ENCODE measurements at places on chromosomes 16 and 17. TPM values are rescaled to one million over a fixed set of nuclear protein-coding genes. Genes with fewer than 3 reads are reported as not detected.

The ST6GALNAC2 gene
- 1.3 TPM for polyA plus RNA-seq

The TANGO6 gene
- 6.5 TPM for polyA plus RNA-seq

The C1QTNF1 gene
- polyA plus RNA-seq = 15.0 TPM

The MILR1 gene
- polyA plus RNA-seq = 11.6 TPM

The FOXN1 gene
- not detected for polyA plus RNA-seq

The KRTAP2-1 gene
- not detected for polyA plus RNA-seq

The ADAM11 gene
- 0.18 TPM for polyA plus RNA-seq

The ABCA9 gene
- 1.6 TPM for polyA plus RNA-seq

The HEATR9 gene
- polyA plus RNA-seq = not detected

The FSCN2 gene
- 0.35 TPM for polyA plus RNA-seq

The PGS1 gene
- polyA plus RNA-seq = 22.4 TPM

GRCh38 chr17:42846594-42847280 lies 2.4 kb downstream of the AOC2 start:
- H3K4me3 ChIP-seq = no peak overlapping the region
- DNase-seq = peak; percentile 57
- H3K27ac ChIP-seq = no peak overlapping the region
- peaks cover 2% of the 10 kb centered on the region for H3K4me1 ChIP-seq
- no peaks in the 10 kb centered on the region for H3K27me3 ChIP-seq

GRCh38 chr16:69182730-69183416 lies 4.1 kb upstream of the SNTB2 start:
- H3K36me3 ChIP-seq = no peaks in the 10 kb centered on the region
- no peak overlapping the region for H3K4me3 ChIP-seq
- H3K4me1 ChIP-seq = peaks cover 16% of the 10 kb centered on the region
- H3K27me3 ChIP-seq = no peaks in the 10 kb centered on the region

DNA sequence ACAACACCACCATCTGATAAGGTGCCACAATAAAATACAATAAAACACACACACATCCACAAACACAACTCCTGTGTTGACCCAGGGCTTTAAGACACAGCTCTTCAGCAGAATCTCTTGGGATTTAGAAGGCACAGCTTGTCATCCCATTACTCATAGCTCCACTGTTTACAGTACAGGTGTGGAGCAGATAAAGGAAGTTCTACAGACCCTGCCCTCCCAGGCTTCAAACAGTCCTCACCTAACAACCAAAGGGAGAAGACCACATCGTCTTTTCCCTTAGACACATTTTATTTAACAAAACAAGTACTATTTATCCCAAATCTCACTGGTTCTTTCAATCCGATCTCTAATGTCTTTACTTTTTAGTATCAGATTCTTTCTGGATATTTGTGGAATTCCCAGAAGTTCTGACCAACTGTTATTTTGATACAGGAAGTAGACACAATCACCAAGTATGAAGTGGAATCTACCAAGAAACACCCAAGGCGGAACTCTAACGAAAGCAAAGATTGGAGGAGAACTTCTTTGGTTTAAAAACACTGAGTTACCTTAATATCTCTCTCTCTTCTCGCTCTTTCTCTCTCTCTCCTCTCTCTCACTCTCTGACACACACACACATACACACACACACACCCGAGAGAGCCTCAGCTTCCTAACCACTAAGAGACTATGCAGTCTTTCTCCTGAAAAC lies 46.1 kb downstream of the CYTH1 start:
- no peak overlapping the region for H3K27ac ChIP-seq
- no peaks in the 10 kb centered on the region for H3K36me3 ChIP-seq
- H3K4me3 ChIP-seq = no peak overlapping the region
- peak; percentile 44 for DNase-seq

- no peak overlapping the region for H3K4me3 ChIP-seq
- H3K4me1 ChIP-seq = no peaks in the 10 kb centered on the region
- H3K27me3 ChIP-seq = peaks cover 40% of the 10 kb centered on the region
- H3K27ac ChIP-seq = no peak overlapping the region
- peak; percentile 36 for DNase-seq
Measured at GRCh38 chr16:54280751-54281150, 5.8 kb downstream of the IRX3 start.

DNA sequence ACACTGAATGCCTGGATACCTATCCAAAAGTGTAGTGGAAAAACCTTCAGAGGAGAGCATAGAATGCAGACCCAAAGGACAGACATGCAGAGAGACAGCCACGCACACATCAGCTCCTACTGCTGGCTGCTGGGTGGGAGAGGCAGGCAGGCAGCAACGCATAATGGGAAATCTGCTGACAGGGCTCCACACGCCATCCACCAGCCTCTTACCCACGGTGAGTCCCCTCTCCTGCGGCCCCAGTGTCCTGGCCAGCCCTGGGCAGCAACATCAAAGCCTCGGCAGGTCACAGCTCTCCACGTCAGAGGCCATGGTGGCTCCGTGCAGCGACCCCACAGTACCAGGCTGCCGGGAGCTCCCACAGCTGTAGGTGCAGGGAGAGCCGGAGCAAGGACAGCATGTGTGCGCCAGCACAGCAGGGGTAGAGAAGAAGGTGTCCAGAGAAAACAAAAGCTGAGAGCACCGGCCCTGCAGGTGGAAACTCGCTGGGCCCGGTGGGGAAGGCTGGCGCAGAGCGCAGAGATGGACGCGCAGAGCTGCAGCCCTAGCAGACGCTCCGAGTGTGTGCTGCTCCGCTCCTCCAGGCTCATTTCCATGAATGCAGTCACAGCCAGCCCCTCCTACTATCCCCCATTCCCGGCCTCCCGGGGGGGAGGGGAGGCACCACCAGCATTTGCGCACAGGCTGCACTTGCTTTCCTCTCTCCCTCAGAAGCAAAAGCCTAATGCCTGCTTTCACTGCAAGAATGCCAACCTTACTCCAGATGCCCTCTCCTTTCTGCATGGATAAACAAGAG lies 58.9 kb downstream of the CYTH1 start:
- peak overlapping the region; percentile 46 for H3K4me3 ChIP-seq
- H3K36me3 ChIP-seq = no peaks in the 10 kb centered on the region
- no peaks in the 10 kb centered on the region for H3K27me3 ChIP-seq
- peak; percentile 52 for DNase-seq

- H3K4me3 ChIP-seq = peak overlapping the region; percentile 77
- H3K27me3 ChIP-seq = no peaks in the 10 kb centered on the region
- peaks cover 43% of the 10 kb centered on the region for H3K4me1 ChIP-seq
- H3K36me3 ChIP-seq = peaks cover 11% of the 10 kb centered on the region
- H3K27ac ChIP-seq = no peak overlapping the region
Measured at GRCh38 chr16:29813644-29814562, 1.9 kb downstream of the PRRT2 start.

DNA sequence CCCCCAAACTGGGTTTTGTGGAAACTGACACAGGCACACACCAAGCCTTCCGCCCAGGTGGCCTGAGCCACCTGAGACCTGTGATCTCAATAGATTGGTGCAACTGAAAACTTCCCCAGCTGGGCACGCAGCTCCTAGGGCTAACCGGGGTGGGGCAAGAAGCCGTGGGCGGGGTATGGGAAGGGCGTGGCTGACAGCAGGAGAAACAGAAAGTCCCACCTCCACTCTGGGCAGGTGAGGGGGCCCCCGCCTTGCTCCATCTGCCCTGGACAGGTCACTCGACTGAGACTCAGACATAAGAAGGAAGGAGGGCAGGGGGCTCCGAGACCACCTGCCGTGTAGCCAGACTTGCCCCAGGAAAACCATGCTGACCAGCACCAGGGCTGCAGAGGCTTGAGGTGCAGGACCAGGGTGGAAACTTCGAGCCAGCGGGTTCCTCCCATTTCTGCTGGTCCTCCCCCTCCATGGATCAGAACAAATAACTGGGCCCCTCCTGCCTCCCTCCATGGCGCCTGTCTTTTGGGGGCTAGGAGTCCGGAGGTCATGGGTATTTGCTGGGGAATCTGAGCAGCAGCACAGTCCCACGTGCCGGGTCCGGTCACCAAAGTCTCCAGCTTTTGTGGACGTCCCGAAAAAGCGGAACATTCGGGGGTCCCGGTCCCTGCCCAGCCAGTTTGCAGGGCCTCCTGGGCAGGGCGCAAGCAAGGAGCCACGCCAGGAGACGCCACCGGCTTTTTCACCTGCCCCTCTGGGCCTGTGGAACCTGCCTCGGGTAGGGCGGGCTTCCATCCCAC lies 1.3 kb downstream of the TIMP2 start:
- peaks cover 28% of the 10 kb centered on the region for H3K4me1 ChIP-seq
- peaks cover 5% of the 10 kb centered on the region for H3K36me3 ChIP-seq
- peak overlapping the region; percentile 79 for H3K27ac ChIP-seq
- peak overlapping the region; percentile 96 for H3K4me3 ChIP-seq
- no peaks in the 10 kb centered on the region for H3K27me3 ChIP-seq

- H3K27ac ChIP-seq = no peak overlapping the region
- H3K36me3 ChIP-seq = no peaks in the 10 kb centered on the region
- H3K27me3 ChIP-seq = no peaks in the 10 kb centered on the region
- DNase-seq = no peak
Measured at GRCh38 chr17:21217346-21217745, 3.4 kb upstream of the TMEM11 start.

DNA sequence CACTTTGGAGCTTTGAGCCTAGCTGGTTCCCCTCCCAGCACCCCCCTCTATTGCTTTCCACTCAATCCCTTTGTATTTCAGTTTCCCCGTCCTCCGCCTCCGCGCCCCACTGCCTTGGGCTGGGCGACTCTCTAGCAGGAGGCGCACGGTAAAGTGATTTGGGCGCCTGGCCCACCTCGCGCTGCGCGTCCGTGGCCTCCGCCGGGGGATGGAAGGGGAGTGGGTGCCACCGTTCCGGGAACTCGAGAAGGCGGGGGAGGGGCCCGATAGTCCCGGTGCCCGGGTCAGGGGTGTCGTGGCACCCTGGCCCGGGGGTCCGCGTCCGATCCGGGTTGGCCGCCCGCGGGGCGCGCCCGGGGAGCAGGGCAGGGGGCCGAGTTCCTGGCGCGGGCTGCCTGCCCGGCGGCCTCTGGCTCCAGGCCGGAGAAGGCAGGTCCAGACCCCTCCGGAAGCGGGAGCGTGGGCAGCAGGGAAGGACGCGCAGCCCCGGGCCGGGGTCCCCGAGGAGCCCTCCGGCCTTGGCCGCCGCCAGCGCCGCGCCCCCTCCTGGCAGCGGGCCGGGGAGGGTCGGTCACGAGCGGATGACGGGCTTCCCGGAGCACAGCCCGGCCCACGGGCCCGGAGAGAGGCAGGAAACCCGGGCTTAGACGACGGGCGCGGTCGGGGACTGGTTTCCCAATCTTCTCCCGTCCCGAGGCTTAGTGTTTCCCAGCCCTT lies 15.8 kb downstream of the MEOX1 start:
- DNase-seq = peak; percentile 30
- peak overlapping the region; percentile 23 for H3K4me3 ChIP-seq
- no peaks in the 10 kb centered on the region for H3K4me1 ChIP-seq
- peaks cover 5% of the 10 kb centered on the region for H3K27me3 ChIP-seq

GRCh38 chr17:37558299-37558698 lies 50.9 kb downstream of the SYNRG start:
- H3K4me1 ChIP-seq = no peaks in the 10 kb centered on the region
- H3K36me3 ChIP-seq = peaks cover 3% of the 10 kb centered on the region
- no peak overlapping the region for H3K27ac ChIP-seq
- H3K27me3 ChIP-seq = no peaks in the 10 kb centered on the region
- no peak for DNase-seq

DNA sequence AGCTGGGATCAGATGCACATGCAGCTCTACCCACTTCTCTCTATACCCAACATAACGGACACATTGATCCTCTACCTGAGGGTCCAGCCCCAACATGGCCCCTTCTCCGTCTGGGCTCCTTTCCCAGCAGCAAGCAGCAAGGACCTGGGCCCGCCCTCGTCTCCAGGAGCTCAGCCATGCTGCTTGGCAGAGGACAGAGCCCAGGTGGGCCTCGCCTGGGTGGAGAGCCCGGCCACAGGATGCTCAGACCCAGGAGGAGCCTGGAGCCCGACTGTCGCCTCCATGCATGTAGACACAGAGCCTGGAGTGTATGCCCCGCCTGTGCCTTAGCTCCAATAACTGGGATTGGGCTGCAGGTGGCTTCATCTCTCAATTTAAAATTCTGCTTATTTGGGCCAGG lies 57.0 kb downstream of the CCDC57 start:
- H3K4me1 ChIP-seq = no peaks in the 10 kb centered on the region
- peaks cover 10% of the 10 kb centered on the region for H3K36me3 ChIP-seq
- no peak overlapping the region for H3K4me3 ChIP-seq
- H3K27me3 ChIP-seq = no peaks in the 10 kb centered on the region

GRCh38 chr17:72336026-72336803 lies 215.4 kb downstream of the SOX9 start:
- H3K4me3 ChIP-seq = no peak overlapping the region
- H3K36me3 ChIP-seq = no peaks in the 10 kb centered on the region
- no peaks in the 10 kb centered on the region for H3K27me3 ChIP-seq
- no peak overlapping the region for H3K27ac ChIP-seq

GRCh38 chr17:4511199-4511932 lies 12.7 kb downstream of the SPNS2 start:
- no peak for DNase-seq
- H3K4me3 ChIP-seq = no peak overlapping the region
- no peaks in the 10 kb centered on the region for H3K36me3 ChIP-seq
- no peaks in the 10 kb centered on the region for H3K4me1 ChIP-seq
- no peak overlapping the region for H3K27ac ChIP-seq

- H3K4me3 ChIP-seq = no peak overlapping the region
- H3K4me1 ChIP-seq = no peaks in the 10 kb centered on the region
- DNase-seq = no peak
- no peak overlapping the region for H3K27ac ChIP-seq
Measured at GRCh38 chr16:15573274-15573895, 69.6 kb downstream of the MARF1 start.

Measured in fibroblast of lung (primary cell).